ENCODE measurements at places on chromosomes 16 and 17.

GRCh38 chr17:5272322-5272721, 9.8 kb upstream of the RABEP1 start:
- DNase-seq, result no peak

DNA sequence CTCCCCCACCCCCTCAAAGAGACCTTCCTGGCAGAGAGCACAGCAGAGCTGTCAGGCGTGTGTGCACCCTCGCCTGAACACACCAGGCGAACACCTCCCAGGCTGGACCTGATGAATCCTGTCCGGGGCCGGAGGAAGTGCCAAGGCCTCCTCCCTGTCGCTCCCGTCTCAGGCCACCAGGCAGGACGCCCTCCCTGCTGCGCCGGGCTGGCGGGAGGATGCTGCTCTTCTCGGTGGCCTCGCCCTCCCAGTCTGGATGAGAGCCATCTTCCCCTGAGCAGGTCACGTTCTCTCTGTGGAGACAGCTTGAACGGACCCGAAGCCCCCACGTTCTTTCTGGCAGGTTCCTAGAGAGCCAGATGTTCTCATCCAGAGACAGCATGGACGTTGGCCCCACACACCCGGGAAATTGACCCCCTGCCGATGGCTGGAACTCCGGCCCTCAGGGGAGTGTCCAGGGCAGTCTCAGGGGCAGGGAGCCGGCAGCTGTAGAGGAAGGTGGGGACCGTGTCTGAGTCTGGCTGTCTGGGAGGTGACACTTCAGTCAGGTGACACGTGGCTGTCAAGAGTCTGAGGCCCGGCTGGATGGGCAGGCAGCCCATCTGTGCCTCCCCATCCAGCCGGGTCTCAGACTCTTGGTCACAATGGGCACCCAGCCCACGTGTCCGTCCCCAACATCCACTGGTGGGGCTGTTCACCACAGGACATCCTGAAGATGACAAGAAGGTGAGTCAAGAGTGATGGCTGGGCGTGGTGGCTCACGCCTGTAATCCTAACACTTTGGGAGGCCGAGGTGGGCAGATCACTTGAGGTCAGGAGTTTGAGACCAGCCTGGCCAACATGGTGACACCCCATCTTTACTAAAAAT, 5.0 kb upstream of the TIMP2 start:
- DNase-seq, result no peak

- no peak for DNase-seq
These were observed 126.4 kb upstream of the ANKFN1 start for GRCh38 chr17:56026915-56027314.

DNA sequence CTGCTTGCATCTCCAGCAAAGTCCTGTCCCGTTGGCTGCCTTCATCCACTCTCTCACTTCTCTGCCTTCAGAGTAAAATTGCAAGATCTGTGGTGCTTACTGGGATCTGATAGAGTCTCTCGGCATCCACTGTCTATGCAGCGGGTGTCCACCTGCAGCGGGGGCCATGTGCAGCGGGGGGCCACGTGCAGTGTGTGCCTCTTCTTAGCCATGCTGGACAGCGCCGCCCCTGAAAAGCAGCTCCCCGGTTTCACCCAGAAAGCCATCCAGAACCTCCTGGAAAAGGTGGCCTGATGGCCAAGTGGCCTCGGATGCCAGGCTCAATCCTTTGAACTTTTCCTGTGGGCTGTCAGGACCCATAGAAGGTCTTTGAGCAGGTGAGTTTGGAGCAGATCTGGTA, 9.5 kb downstream of the STX4 start:
- DNase-seq, result no peak

DNA sequence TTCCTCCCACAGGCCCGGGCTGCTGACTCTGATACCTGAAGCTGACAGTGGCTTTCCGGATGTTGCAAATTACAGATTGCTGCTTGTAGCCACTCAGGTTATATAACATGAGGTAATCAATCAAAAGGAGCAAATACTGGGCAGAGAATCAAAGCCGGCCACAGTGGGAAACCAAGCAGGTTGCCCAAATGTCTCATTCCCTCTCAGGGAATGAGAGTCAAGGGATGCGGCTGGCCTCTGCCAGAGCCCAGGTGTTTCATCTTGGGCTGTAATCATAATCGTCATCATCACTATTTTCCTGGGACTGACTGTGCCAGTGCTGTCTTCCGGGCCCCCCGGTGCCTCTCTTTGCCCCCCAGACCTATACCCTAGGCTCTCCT, 292.4 kb upstream of the FOXF1 start:
- no peak for DNase-seq

DNA sequence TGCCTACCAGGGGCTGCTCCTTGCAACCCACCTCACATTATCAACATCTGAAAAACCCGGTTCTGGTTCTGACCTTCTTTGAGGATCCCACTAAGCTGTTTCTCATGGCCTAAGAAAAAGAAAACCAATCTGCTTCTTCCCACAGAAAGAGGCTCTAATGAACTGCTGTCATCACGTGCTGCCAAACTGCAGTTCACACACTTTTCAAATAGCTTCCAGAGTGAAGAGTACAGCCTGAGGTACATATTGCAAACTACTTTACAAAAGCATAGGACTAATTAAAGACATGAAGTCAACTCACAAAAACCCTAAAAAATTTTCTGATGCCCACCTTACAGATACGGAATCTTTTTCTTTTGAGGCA, 36.7 kb downstream of the SMG6 start:
- DNase-seq, result no peak

DNA sequence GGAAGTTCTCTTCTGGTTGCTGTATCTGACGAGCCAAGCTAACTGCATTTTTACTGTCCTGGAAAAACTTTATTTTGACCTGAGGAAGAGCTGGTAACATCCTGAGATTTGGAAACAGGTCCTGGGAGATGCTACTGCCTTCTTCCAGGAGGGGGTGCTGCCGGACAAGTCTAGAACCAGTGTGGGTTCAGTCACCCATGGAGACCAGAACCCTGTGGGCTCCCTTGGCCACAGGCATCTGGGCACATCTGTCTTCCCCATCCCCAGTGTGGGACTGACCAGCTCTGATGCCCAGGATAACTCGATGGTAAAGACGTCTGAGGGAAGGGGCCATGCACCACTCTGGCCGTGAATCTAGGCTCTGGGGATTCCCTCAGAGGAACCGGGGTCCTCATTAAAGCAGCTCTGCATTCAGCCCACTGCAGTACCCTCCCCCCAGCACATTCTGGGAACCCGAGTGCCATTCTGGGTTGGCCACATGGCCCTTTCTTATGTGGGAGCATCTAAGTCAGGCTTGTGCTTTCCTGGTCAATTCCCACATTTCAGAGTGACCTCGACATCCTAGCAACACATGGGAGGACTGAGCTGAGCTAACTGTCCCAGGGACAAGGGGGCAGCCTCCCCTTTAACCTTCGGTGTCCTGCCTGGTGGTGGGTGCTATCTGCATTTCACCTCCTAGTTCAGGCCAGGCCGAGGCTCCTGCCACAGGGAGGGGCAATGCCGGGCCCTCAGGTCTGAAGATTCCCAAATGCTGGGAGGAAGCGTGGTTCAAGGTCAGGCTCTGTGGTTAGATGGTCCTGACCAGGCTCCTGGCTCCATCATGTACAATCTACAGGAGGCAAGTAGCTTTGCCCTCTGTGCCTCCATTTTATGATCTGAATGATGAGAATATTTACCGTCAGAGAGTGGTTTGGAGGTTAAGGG, 6.4 kb downstream of the C16orf86 start:
- DNase-seq, result no peak

DNA sequence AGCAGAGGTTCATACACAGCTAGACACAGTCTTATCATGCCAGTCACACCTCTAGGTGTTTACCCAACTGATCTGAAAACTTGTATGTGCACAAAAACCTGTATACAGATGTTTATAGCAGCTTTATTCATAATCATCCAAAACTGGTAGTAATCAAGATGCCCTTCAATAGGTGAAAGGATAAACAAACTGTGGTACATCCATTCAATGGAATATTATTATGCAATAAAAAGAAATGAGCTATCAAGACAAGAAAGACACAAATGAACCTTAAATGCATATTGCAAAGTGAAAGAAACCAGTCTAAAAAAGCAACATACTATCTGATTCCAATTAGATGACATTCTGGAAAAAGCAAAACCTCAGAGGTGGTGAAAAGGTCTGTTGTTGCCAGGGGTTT, 47.6 kb upstream of the CNEP1R1 start:
- no peak for DNase-seq

DNA sequence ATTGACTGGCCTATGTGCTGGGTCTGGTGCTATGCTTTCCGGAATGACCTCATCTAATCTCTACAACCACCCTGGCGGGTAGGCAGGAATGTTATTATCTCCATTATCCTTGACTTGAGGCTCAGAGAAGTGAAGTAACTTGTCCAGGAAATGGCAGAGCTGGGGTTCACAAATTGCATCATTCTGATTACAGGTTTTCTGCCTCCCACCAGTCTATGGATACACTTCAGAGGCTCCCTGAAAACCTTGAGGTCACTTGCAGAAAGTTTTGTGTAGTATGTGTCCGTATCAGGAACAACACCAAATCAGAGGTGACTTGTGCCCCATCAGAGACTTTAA, 19.1 kb downstream of the NOD2 start:
- no peak for DNase-seq

GRCh38 chr16:71311553-71312158, 22.5 kb upstream of the CMTR2 start:
- no peak for DNase-seq

GRCh38 chr16:14628806-14629611, 1.1 kb downstream of the PARN start:
- no peak for DNase-seq

GRCh38 chr17:16991349-16992009, 19.6 kb upstream of the TNFRSF13B start:
- peak; percentile 20 for DNase-seq

GRCh38 chr17:4810696-4811290, 3.8 kb downstream of the PLD2 start:
- DNase-seq, result no peak

- peak; percentile 18 for DNase-seq
These were observed 31.0 kb downstream of the SOX9 start for GRCh38 chr17:72151565-72152386.

- DNase-seq, result no peak
These were observed 89.0 kb upstream of the TMEM97 start for GRCh38 chr17:28230011-28230410.

DNA sequence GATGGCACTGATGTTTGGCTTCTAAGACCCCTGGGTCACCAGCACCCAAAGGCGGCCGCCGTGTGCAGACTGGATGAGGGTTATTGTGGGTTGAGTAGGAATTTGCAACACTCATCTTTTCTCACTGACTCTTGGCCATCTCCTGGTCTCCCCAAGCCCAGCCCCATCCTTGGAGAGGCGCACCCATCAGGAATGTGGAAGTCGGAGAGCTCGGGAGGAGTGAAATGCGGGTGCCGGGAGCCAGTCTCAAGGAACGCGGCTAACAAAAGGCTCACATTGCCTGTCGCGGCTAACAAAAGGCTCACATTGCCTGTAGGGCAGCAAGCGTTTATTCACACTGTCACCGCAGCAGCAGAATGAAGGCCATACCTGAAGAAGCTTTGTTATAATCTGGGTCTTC, 248.6 kb downstream of the FOXL1 start:
- DNase-seq, result no peak

DNA sequence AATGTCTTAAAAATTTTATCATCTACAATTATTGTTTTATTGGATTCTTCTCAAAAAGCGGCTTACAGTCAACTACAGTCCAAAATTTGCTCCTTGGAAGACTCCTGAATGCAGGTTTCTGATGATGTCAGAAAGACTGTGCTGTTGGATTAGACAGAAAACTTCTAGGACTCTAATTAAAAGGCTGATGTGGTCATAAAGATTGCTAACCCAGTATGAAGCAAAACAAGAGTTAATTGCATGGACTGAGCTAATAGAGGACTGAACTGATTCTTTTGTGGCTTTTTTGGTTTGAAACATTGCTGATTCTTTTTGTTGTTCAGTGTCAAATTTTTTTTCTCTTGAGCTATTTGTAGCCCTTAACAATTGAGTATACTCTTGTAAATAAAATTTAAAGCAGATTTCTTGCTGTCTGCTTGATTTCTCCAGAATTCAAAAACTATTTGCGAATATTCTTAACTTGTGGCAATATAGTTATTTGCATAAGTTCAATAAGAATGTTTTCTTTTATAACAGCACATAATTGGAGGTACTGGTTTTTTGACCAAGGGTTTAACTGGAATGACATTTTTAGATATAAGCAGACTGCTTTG, 33.1 kb upstream of the LCMT1 start:
- DNase-seq, result no peak

DNA sequence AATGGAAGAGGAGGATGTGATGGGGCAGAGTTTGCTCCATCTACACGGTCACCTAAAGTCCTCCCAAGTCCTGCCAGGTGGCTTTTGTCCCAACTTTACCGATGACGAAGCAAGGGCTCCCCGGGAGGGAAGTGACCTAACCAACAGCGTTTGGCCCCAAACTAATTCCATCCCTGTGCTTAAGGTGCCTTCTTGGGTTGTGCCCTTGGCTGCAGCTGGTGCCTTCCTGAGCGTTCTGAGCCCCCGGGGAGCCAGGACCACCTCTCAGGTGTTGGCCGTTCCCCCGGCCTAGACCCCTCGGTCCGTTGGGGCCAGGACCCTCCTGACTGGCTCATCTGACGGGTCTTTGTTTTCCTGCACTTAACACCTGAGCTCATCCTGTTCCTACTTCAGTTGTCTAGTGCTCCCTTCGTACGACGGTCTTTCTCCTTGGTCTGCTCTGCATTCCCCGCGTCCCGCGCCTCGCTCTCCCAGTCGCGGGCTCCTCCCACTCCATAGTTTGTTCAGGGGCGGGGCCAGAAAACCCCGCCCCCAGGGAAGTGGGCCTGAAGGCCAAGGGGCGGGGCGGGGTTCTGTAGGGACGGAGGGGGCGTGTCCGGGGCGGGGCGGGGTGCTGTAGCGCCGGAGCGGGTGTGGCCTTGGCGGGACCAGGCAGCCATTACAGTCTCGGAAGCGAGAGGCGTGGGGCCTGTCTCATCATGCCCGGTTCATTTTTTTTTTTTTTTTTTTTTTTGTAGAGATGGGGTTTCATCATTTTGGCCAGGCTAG, 822 bp upstream of the ZSCAN10 start:
- peak; percentile 47 for DNase-seq

- no peak for DNase-seq
These were observed 98.7 kb upstream of the NACA2 start for GRCh38 chr17:61689610-61690180.

GRCh38 chr16:47503936-47504335, 42.8 kb downstream of the PHKB start:
- DNase-seq, result no peak

GRCh38 chr17:45131616-45132319, 547 bp downstream of the PLCD3 start:
- DNase-seq, result no peak

Data from hypothalamus (tissue), 51 donors.